Naive thymus-derived CD4-positive, alpha-beta T cell (primary cell): ENCODE measurements at places on chromosomes 11 and 22. TPM values are rescaled to one million over a fixed set of nuclear protein-coding genes. Genes with fewer than 3 reads are reported as not detected.

DNA sequence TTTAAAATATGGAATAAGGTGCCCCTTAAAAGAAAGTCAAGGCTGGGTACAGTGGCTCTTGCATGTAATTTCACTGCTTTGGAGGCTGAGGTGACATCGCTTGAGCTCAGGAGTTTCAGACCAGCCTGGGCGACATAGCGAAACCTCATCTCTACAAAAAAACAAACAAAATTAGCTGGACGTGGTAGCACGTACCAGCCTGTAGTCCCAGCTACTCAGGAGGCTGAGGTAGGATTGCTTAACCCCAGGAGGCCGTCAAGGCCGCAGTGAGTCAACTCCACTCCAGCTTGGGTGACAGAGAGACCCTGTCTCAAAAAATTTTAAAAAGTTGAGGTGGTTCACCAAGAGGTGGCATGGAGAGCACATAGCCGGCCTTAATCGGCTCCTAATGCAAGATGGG is 17.7 kb upstream of the ADORA2A start:
- no peaks in the 10 kb centered on the region for H3K27me3 ChIP-seq
- H3K4me3 ChIP-seq, result no peak overlapping the region
- peaks cover 14% of the 10 kb centered on the region for H3K4me1 ChIP-seq

DNA sequence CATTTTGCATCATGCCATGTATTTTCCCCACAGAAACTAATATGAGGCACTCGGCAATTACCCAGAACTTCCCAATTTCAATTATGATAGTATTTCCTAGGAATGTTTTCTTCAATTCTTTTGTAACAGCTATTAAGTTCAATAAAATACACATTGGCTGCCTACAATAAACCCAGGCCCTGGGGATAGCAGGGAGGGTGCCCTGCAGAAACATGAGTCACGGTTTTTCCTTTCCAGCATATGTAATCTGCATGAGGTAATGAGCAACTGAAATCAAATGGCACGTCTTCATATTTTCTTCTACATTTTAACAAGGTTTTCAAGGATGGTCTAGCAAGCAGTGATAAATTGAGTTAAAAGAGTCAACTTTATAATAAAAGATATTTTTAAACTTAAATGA is 32.0 kb downstream of the GUCY1A2 start:
- DNase-seq, result no peak
- H3K27ac ChIP-seq, result no peak overlapping the region
- H3K27me3 ChIP-seq, result no peaks in the 10 kb centered on the region
- no peaks in the 10 kb centered on the region for H3K4me1 ChIP-seq
- H3K4me3 ChIP-seq, result no peak overlapping the region
- no peaks in the 10 kb centered on the region for H3K36me3 ChIP-seq

- no peaks in the 10 kb centered on the region for H3K4me1 ChIP-seq
- no peak for DNase-seq
- no peak overlapping the region for H3K27ac ChIP-seq
- H3K27me3 ChIP-seq, result no peaks in the 10 kb centered on the region
- no peak overlapping the region for H3K4me3 ChIP-seq
Observed at GRCh38 chr11:70301191-70301590, 30.7 kb downstream of the PPFIA1 start.

GRCh38 chr11:3154001-3154599 is 11.0 kb downstream of the OSBPL5 start:
- no peak overlapping the region for H3K27ac ChIP-seq
- H3K36me3 ChIP-seq, result no peaks in the 10 kb centered on the region
- no peak for DNase-seq
- H3K27me3 ChIP-seq, result no peaks in the 10 kb centered on the region
- H3K4me1 ChIP-seq, result no peaks in the 10 kb centered on the region

DNA sequence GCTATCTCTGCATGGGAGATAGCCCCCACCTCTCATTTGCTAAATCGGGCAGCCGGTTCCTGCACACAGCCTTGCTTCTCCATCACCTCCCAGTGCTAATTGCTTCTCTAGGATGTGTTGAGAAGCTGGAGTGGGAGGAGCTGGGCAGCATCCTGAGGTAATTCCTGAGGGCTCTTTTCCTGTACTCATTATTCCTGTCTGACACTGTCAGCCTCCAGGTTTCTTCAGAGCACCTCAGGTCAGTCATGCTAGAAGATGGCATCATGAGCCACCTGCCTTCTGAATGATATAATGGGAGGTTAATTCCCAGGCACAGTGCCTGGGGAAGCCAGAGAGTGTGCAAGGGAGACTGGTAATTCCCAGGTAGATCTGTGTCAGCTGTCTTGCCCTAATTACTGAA is 133.0 kb downstream of the RAB38 start:
- H3K4me3 ChIP-seq, result no peak overlapping the region
- H3K4me1 ChIP-seq, result no peaks in the 10 kb centered on the region
- DNase-seq, result no peak
- no peak overlapping the region for H3K27ac ChIP-seq
- no peaks in the 10 kb centered on the region for H3K36me3 ChIP-seq

- H3K4me1 ChIP-seq, result no peaks in the 10 kb centered on the region
- no peaks in the 10 kb centered on the region for H3K27me3 ChIP-seq
- H3K4me3 ChIP-seq, result no peak overlapping the region
- DNase-seq, result no peak
- H3K27ac ChIP-seq, result no peak overlapping the region
- H3K36me3 ChIP-seq, result no peaks in the 10 kb centered on the region
Observed at GRCh38 chr11:32400670-32401369, 34.5 kb downstream of the WT1 start.

DNA sequence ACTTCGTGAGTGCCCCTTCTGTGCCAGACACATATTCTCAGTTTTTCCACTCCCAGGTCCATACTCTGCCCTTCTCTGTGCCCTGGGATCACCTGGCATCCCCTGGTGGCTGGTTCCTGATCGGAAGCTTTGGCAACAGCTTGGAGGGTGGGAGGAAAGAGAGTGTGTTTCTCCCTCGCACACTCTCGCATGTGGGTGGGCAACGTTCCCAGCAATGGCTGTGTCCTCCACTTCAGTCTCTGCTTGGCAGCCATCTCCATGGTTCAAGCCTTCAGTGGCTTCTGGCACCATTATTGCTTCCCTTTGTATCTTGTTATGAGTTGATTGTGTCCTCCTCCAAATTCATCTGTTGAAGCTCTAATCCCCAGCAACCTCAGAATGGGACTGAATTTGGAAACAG is 342.7 kb upstream of the SYN3 start:
- no peak for DNase-seq
- no peaks in the 10 kb centered on the region for H3K36me3 ChIP-seq
- H3K4me3 ChIP-seq, result no peak overlapping the region
- H3K27me3 ChIP-seq, result no peaks in the 10 kb centered on the region
- H3K4me1 ChIP-seq, result no peaks in the 10 kb centered on the region

- no peaks in the 10 kb centered on the region for H3K27me3 ChIP-seq
- H3K27ac ChIP-seq, result peak overlapping the region; percentile 65
- no peak overlapping the region for H3K4me3 ChIP-seq
- H3K36me3 ChIP-seq, result peaks cover 68% of the 10 kb centered on the region
- no peak for DNase-seq
- peaks cover 10% of the 10 kb centered on the region for H3K4me1 ChIP-seq
Observed at GRCh38 chr11:587546-587945, 11.3 kb downstream of the PHRF1 start.

DNA sequence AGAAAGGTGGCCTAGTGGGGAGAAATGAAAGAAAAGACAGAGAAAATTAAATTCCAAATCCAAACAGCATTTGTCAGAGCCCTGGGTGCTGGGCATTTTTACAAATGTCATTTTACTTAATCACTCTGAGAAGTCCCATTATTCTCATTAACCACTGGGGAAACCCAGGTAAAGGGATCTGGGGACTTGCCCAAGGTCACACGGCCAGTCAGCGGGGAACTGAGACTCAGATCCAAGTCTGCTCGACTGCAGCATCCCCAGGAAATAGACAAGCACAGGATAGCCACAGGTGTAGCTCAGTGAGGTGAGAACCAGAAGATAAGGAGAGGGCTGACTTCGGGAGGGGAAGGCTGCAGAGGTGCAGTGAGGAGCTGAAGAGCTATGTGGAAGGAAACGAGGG is 7.9 kb downstream of the NRXN2 start:
- DNase-seq, result no peak
- no peak overlapping the region for H3K4me3 ChIP-seq
- no peak overlapping the region for H3K27ac ChIP-seq
- H3K36me3 ChIP-seq, result no peaks in the 10 kb centered on the region
- peaks cover 2% of the 10 kb centered on the region for H3K27me3 ChIP-seq

DNA sequence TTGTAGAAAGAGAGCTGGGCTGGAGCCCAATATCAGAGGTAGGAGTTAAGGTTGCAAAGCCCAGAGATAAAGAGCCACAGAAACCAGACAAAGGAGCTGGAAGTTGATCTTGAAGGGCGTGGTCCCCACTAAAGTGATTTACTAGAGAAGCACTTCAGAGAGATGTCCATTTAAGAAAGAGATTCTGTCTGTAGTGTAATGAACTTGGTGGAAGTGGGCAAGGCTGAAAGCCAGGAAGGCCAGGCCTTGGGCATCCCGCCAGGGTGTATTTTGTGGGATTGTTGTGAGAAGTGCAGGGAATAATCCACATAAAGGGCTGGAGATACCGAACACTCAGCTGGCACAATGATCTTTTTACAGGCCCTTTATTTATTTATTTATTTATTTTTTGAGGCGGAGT is 1398.8 kb downstream of the TBC1D22A start:
- no peaks in the 10 kb centered on the region for H3K4me1 ChIP-seq
- H3K27ac ChIP-seq, result no peak overlapping the region
- no peaks in the 10 kb centered on the region for H3K36me3 ChIP-seq
- H3K4me3 ChIP-seq, result no peak overlapping the region

- DNase-seq, result no peak
- H3K4me3 ChIP-seq, result no peak overlapping the region
- H3K4me1 ChIP-seq, result no peaks in the 10 kb centered on the region
- no peak overlapping the region for H3K27ac ChIP-seq
Observed at GRCh38 chr11:23364076-23364475, 503.8 kb upstream of the CCDC179 start.

DNA sequence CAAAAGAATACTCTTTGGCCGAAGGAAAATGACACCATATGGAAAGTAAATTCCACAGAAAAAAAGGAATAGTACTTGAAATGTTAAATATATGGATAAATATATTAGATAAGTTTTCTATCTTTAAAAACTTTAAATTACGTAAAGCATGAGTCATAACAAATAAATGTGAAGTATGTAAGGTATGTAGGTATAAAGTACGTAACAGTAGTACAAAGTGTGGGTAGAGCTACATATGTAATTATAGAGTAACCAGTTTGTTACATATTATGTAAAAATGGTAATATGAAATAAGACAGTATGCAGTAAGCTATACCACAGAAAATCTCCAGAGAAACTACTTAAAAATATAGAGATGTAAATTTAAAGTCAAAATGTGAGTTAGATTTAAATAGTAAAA is 582.3 kb upstream of the CHORDC1 start:
- H3K4me1 ChIP-seq, result no peaks in the 10 kb centered on the region
- no peak overlapping the region for H3K4me3 ChIP-seq
- no peaks in the 10 kb centered on the region for H3K27me3 ChIP-seq
- no peak overlapping the region for H3K27ac ChIP-seq

DNA sequence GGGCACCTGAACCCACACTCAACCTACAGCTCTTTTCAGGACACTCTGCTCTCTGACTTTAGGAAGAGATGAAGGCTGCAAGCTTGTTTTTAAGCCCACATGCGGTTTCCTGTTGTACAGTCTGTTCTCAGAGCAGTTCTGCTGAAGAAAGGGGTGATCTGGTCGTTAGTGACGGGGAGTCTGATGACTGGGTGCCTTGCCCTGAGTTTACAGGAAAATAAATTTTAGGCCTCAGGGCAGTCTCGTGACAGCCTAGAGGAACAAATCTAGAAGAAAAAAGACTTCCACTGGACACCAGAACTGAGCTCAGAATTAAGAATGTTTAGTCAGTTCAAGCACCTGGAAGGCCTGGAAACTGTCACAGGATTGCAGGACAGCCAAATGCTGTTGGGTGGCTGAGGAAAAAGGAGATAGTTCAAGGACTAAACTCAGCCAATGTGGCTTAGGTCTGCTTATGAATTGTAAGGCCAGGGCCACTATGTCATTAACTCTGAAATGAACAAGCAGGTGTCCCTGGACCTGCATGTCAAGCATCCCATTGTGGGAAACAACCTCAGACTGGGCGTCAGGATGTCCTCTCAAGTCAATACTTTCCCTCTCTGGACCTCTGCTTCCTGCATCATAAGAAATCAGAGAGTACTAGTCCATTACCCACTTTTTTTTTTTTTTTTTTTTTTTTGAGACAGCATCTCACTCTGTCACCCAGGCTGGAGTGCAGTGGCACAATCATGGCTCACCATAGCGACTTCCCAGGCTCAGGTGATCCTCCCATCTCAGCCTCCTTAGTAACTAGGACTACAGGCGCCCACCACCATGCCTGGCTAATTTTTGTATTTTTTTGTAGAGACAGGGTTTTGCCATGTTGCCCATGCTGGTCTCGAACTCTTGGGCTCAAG is 5.7 kb downstream of the PIK3IP1 start:
- peaks cover 59% of the 10 kb centered on the region for H3K4me1 ChIP-seq
- H3K27me3 ChIP-seq, result no peaks in the 10 kb centered on the region
- H3K4me3 ChIP-seq, result peak overlapping the region; percentile 14
- H3K36me3 ChIP-seq, result peaks cover 80% of the 10 kb centered on the region
- DNase-seq, result peak; percentile 88

- peak overlapping the region; percentile 14 for H3K4me3 ChIP-seq
- H3K4me1 ChIP-seq, result peaks cover 95% of the 10 kb centered on the region
- no peaks in the 10 kb centered on the region for H3K27me3 ChIP-seq
- no peaks in the 10 kb centered on the region for H3K36me3 ChIP-seq
- peak; percentile 28 for DNase-seq
- peak overlapping the region; percentile 65 for H3K27ac ChIP-seq
Observed at GRCh38 chr11:3949125-3949524, 93.7 kb downstream of the STIM1 start.

GRCh38 chr11:108341654-108342053 is 118.8 kb downstream of the ATM start:
- H3K4me1 ChIP-seq, result no peaks in the 10 kb centered on the region
- H3K4me3 ChIP-seq, result no peak overlapping the region
- DNase-seq, result no peak

- H3K36me3 ChIP-seq, result no peaks in the 10 kb centered on the region
- no peak overlapping the region for H3K27ac ChIP-seq
- no peaks in the 10 kb centered on the region for H3K27me3 ChIP-seq
Observed at GRCh38 chr11:67384851-67385366, 6.9 kb upstream of the RAD9A start.

The APOL5 gene
- total RNA-seq, result not detected

The OR8A1 gene
- total RNA-seq, result not detected

The ENTHD1 gene
- total RNA-seq, result not detected

The APOL3 gene
- 175 TPM for total RNA-seq

The MED19 gene
- total RNA-seq, result 12.4 and 14.0 TPM in 2 replicates

The PRAME gene
- total RNA-seq, result not detected
